ENCODE measurements at places on chromosomes 12 and 14. TPM values are rescaled to one million over a fixed set of nuclear protein-coding genes. Genes with fewer than 3 reads are reported as not detected.

Gene APOLD1
- 12.1 TPM for polyA plus RNA-seq

Gene BICDL1
- 37.8 TPM for polyA plus RNA-seq

Gene SOAT2
- polyA plus RNA-seq, result 1.6 TPM

Gene GLS2
- 2.7 TPM for polyA plus RNA-seq

Gene PARP2
- polyA plus RNA-seq, result 72.2 TPM

Gene GAS2L3
- polyA plus RNA-seq, result 32.9 TPM

Gene KRT3
- not detected for polyA plus RNA-seq

Gene TBC1D30
- 5.1 TPM for polyA plus RNA-seq

Gene KRT80
- polyA plus RNA-seq, result 0.80 TPM

GRCh38 chr12:99049774-99050173 lies 404.7 kb downstream of the APAF1 start:
- DNase-seq, result no peak

GRCh38 chr12:131176926-131177325 lies 223.2 kb downstream of the ADGRD1 start:
- DNase-seq, result no peak

- DNase-seq, result peak; percentile 24
These were observed 45.9 kb upstream of the MSRB3 start for GRCh38 chr12:65232476-65233077.

DNA sequence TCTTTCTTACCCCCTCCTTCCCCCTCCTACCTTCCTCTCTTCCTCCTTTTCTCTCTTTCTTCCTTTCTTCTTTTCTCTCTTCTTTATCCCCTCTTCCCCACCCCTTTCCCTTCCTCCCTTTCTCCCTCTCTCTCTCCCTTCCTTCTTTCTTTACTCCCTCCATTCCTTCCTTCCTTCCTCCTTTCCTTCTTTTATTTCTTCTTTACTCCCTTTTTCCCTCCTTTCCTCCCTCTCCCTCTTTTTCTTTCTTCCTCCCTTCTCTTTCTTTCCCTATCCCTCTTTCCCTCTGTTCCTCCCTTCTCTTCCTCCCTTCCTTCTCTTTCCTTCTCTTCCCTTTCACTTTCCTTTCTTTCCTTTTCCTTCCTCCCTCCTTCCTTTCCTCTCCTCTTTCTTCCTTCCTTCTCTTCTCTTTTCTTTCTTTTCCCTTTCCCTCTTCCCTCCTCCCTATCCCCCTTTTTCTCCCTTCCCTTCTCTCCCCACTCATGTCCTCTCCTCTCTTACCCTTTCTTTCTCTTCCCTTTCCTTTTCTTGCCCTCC lies 302.3 kb upstream of the TBX3 start:
- DNase-seq, result no peak

GRCh38 chr12:27965966-27966365 lies 6.6 kb downstream of the PTHLH start:
- no peak for DNase-seq

DNA sequence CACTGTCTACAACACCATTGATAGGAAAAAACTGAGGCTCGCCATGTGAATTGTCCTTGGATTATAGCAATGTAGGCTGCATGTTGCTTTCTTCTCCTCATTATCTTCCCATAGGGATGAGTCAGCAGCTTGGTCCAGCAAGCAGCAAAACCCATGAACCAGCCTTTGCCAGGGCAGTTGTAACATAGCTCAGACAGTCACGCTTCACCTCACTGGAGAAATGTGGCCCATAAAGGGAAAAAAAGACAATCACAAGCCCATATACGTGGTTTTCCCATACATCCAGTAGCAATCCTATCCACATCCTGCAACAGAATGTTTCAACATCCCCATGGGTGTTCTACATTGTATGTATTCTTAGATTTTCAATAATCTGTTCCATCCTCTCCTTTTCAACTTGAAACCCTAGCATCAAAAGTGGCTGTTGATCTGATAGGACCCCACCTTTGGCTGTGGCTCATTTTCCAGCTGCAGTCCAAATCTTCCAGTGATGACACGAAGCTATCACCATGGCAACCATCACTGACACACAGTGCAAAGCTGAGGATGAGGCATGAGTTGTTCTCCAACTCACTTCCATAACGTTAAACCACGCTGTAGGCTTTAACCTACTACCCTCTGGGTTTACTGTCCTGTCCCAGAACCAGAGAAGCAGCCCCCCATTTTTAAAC lies 34.0 kb downstream of the GRIN2B start:
- peak; percentile 57 for DNase-seq

- no peak for DNase-seq
These were observed 718.6 kb upstream of the TBX3 start for GRCh38 chr12:115402443-115403180.

DNA sequence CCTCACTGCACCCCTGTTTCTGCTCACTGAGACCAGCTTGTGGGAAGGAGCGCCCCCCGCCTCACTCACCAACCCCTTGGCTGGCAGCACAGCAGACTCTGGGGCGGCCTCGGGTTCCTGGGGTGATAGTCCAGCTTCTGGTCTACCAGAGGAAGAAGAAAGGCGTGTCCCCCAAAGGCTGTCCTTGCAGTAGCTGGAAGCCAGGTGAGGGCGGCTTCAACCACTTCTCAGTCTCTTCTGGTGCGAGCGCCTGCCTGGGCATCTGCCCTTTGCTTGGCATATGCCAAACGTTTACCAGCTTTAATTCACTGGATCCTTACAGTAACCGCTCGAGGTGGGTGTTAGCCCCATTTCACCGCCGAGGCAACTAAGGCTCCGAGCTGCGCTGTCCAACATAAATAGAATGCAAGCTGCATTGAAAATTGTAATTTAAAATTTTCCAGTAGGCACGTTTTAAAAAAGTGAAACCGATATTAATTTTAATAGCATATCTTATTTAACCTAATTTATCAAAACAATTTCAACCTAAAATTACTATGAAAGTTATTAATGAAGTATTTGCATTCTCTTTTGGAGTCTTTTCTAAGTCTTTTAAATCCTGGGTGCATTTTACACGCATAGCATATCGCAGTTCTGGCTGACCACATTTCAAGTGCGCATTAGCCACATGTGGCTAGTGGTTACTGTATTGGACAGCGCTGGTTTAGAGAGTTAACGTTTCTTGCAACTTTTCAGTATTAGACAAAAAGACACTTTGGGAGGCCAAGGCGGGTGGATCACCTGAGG lies 872 bp downstream of the FAM177A1 start:
- DNase-seq, result peak; percentile 45

GRCh38 chr12:62629971-62630739 lies 163.5 kb downstream of the MON2 start:
- DNase-seq, result no peak

DNA sequence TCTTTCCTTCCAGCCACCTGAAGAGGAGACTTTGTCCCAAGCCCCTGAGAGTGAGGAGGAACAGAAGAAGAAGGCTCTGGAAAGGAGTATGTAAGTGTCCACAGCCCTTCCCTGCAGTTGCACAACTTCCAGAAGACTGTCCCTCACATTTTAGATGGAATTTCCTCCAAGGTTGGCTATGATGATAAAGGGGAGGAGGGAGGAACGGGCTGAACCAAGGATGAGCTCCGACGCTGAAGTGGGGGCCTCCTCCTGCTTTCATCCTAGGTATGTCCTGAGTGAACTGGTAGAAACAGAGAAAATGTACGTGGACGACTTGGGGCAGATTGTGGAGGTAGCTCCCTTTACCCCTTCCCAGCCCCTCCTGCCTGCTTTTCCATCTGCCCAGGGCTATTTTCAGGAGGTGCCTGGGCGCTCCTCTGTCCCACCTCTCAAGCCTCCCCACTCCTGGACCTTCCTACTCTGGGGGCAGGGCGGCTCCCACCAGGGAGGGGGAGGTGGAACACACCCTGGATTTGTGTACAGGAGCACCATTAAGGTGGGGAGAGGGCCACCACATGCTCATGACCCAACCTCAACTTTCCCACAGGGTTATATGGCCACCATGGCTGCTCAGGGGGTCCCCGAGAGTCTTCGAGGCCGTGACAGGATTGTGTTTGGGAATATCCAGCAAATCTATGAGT lies 2.3 kb downstream of the ARHGEF25 start:
- no peak for DNase-seq

DNA sequence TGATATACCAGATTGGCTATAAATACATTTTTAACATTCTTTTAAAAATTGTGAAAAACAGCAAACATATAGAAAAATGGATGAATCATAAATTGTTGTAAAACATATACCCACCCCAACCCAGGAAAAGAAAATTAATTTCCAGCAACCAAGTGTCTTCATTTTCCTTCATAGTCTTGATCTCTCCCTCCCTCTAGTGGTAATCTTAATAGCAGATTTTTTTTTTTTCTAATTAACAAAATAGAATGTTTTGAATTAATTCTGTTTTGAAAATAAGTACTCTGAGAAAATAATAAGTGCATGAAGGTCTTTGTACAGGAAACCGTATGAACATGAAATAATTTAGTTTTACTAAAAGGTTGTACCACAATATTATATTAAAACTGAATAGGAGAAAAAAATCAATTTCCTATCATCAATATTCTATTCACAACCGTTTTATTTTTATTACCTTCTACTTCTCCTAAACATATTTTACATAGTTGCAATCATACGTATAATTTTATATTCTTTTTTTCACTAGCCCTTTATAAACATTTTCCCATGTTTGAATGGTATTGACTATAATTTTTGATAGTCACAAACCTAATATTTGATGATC lies 7.0 kb downstream of the ETNK1 start:
- no peak for DNase-seq

DNA sequence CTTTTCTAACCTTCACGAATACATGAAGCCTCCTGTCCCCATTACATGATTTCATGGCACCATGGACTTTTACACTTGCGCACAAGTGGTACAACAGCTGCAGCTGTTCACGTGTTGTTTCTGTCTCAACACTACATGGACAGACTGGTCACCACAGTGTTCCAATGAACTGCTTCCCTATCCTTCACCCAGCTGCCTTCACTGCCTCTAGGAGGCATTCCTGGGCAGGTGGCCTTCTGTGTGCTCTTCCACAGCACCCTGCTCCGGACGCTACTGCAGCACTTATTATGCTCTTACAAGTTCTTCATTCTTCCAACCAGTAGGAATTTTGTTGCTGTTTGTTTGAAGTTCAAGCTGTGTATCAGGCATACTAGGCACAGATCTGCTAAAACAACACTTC lies 1.5 kb downstream of the MTERF2 start:
- no peak for DNase-seq

DNA sequence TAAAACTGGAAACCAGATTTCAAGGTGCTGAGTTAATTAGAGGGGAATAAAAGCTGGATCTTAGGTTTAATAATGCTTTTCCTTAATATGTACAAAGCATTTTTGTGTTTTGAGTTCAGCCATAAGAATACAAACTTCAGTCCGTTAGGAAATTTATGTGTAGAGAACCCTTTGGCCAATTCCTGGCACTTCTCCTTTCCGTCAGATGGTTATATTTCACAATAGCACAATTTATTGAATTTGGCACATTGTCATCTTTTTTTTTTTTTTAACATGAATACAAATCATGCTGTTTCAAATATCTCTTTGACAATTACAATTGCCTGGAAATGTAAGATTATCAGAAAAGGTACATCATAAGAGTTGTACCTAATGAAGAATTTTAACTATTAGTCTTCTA lies 56.2 kb upstream of the DDHD1 start:
- no peak for DNase-seq

- DNase-seq, result no peak
These were observed 26.5 kb upstream of the RIC8B start for GRCh38 chr12:106747973-106748436.

DNA sequence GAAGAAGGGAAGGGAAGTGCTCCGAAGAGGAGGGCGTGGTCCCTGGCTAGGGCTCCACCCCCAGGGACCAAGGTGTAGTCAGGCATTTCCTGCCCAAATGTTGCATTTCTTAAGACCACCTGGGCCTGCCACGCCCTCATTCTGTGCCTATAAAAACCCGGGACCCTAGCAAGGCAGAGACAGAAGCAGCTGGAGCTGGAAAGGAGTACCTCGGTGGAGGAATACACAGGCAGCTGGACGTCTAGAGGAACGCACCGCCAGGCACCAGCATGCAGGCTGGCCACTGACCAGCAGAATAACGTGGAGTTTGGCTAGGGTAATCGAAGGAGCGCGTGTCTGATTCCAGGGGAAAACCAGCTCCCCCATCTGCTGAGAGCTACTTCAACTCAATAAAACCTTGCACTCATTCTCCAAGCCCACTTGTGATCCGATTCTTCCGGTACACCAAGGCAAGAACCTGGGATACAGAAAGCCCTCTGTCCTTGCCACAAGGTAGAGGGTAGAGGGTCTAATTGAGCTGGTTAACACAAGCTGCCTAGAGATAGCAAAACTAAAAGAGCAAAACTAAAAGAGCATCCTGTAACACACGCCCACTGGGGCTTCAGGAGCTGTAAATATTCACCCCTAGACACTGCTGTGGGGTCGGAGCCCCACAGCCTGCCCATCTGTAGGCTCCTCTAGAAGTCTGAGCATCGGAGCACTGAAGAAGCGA lies 21.0 kb downstream of the CFL2 start:
- no peak for DNase-seq

DNA sequence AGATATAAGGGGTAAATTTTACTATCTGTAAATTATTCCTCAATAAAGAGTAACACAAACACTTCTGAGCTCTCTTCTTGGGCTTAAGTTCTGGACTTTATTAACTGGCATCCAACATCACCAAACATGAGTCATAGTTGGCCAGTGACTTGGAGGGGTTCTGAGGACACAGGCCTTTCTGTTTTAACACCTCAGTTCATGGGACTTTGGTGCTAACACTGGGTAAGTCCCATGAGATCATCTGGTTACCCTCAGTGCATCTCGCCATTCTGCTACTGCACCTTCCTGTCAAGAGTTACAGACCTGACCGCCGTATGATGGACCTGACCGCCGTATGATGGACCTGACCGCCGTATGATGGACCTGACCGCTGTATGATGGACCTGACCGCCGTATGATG lies 9.9 kb downstream of the SLC15A4 start:
- no peak for DNase-seq

GRCh38 chr14:99513946-99514551 lies 32.8 kb downstream of the CCNK start:
- no peak for DNase-seq

GRCh38 chr12:67910360-67911274 lies 78.6 kb upstream of the IFNG-AS1 start:
- no peak for DNase-seq

DNA sequence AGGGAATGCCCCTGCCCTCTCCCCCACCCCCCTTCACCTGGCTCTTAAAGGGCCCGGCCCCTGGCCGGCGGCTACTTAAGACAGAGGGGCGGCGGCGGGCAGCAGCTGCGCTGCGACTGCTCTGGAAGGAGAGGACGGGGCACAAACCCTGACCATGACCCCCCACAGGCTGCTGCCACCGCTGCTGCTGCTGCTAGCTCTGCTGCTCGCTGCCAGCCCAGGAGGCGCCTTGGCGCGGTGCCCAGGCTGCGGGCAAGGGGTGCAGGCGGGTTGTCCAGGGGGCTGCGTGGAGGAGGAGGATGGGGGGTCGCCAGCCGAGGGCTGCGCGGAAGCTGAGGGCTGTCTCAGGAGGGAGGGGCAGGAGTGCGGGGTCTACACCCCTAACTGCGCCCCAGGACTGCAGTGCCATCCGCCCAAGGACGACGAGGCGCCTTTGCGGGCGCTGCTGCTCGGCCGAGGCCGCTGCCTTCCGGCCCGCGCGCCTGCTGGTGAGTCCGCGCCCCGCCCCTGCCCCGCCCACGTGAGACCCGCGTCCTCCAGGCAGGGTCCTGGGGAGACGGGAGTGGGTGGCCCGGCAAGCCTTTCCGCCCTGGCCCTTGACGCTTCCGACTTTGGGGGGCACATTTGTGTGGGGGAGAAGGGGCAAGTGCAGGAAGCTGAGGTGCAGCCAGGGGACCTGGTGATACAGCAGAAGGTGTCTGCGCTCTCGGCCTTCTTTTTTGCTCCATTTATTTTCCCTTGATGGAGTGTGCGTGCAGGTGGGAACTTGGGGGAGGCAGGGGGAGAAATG lies at the start of gene IGFBP6:
IGFBP6 (plus strand) TSS at position 104 of the 790 bp plus-strand sequence; CDS start at position 155, 51 bp downstream.
- no peak for DNase-seq

GRCh38 chr14:64601571-64601970 lies 51.8 kb downstream of the PPP1R36 start:
- DNase-seq, result no peak
